NCI-H460 (cell line): ENCODE measurements at places on chromosomes 6 and 20. TPM values are rescaled to one million over a fixed set of nuclear protein-coding genes. Genes with fewer than 3 reads are reported as not detected.

RCAN2 gene
- total RNA-seq, result not detected in 2 replicates

PTCRA gene
- not detected in 2 replicates for total RNA-seq

GNL1 gene
- total RNA-seq, result 19.2 and 21.4 TPM in 2 replicates

PTCHD4 gene
- total RNA-seq, result 1.6 and 2.0 TPM in 2 replicates

LCA5 gene
- total RNA-seq, result 0.81 and 1.3 TPM in 2 replicates

SLC22A1 gene
- 0.20 TPM in 1 of 2 replicates, not detected in the other for total RNA-seq

FGD2 gene
- total RNA-seq, result 0.10 TPM in 1 of 2 replicates, not detected in the other

PRDM1 gene
- total RNA-seq, result 3.0 and 3.6 TPM in 2 replicates

ZBTB46 gene
- total RNA-seq, result 0.20 and 0.30 TPM in 2 replicates

ELOVL5 gene
- 55.4 and 60.7 TPM in 2 replicates for total RNA-seq

C20orf204 gene
- total RNA-seq, result 0.75 and 0.87 TPM in 2 replicates

ACSS1 gene
- total RNA-seq, result 1.4 and 2.8 TPM in 2 replicates

GINS1 gene
- total RNA-seq, result 19.0 and 22.1 TPM in 2 replicates

MCM9 gene
- total RNA-seq, result 6.1 and 7.5 TPM in 2 replicates

SNAP25 gene
- 0.40 and 0.42 TPM in 2 replicates for total RNA-seq

MRAP2 gene
- total RNA-seq, result 0.87 and 0.95 TPM in 2 replicates

TCP1 gene
- total RNA-seq, result 203 and 233 TPM in 2 replicates

STK4 gene
- total RNA-seq, result 32.2 and 42.4 TPM in 2 replicates

NR2E1 gene
- not detected in 2 replicates for total RNA-seq

MAS1 gene
- not detected in 2 replicates for total RNA-seq

ARMC2 gene
- total RNA-seq, result 1.6 and 3.1 TPM in 2 replicates

MAP7 gene
- 57.8 and 60.7 TPM in 2 replicates for total RNA-seq

FAXC gene
- 1.9 and 2.0 TPM in 2 replicates for total RNA-seq

NINL gene
- total RNA-seq, result 1.6 and 2.8 TPM in 2 replicates

RSPO4 gene
- total RNA-seq, result not detected in 2 replicates

FOXQ1 gene
- total RNA-seq, result 78.5 and 88.4 TPM in 2 replicates

SLPI gene
- 38.4 and 43.0 TPM in 2 replicates for total RNA-seq

LY86 gene
- not detected in 2 replicates for total RNA-seq

MYCT1 gene
- total RNA-seq, result 0.14 TPM in 1 of 2 replicates, not detected in the other

LY6G5C gene
- total RNA-seq, result 0.95 and 1.3 TPM in 2 replicates

ULBP1 gene
- total RNA-seq, result 7.2 and 7.7 TPM in 2 replicates

GCLC gene
- 59.9 and 62.6 TPM in 2 replicates for total RNA-seq

MLN gene
- not detected in 2 replicates for total RNA-seq

BTNL2 gene
- not detected in 2 replicates for total RNA-seq

FNDC11 gene
- total RNA-seq, result 0.05 TPM in 1 of 2 replicates, not detected in the other

BPIFB4 gene
- not detected in 2 replicates for total RNA-seq

PTP4A1 gene
- total RNA-seq, result 221 and 237 TPM in 2 replicates

OOEP gene
- not detected in 2 replicates for total RNA-seq

EYA4 gene
- 25.4 and 26.0 TPM in 2 replicates for total RNA-seq

GRM4 gene
- not detected in 2 replicates for total RNA-seq

CFAP61 gene
- 0.32 TPM in 1 of 2 replicates, not detected in the other for total RNA-seq
